NCI-H526 treated with DMSO at 0.1 percent for 48 hours (cell line): ENCODE measurements at places on chromosomes 6 and 20.

DNA sequence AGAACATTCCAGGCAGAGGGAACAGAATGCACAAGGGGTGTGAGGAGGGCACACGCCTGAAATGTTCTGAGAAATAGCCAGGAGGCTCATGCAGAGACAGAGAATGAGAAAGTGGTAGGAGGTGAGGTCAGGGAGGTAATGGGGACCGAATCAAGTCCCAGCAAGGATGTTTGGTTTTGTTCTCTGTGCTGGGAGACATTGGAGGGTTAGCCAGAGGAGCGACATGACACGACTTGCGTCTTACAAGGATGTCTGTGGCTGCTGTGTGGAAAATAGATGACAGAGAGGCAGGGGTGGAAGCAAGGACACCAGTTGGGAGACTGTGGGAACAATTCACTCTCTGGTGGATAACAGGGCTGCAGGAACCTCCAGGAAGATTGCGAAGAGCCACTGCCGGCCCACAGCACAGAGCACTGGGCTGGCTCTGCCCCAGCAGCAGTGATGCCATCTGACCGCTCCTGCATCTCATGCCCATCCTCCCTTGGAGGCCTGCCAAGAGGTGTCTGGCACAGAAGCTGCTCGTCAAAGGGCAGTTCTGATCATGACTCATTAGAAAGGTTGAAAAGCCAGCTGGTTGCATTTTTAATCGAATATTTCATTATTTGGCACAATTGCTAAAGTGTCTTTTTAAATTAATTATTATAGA, 57.7 kb upstream of the CD83 start:
- DNase-seq: no peak

DNA sequence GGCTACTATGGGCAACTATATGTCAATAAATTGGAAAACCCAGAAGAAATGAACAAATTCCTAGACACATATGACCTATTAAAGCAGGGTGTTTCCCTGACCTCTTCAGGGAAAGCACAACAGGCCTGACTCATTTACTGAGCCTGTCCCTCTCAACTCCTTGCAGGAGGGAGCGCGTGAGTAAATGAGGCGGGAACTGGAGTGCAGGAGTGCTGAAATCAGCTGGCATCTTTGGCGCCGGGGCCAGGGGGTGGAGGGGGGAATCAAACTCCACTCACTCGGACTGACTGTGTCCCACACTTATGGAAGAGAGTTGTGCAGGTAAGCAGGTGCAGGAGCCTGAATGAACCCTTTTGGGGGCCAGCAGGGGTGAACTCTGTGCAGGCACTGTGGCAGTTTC, 671.2 kb upstream of the PTCHD4 start:
- DNase-seq: no peak

DNA sequence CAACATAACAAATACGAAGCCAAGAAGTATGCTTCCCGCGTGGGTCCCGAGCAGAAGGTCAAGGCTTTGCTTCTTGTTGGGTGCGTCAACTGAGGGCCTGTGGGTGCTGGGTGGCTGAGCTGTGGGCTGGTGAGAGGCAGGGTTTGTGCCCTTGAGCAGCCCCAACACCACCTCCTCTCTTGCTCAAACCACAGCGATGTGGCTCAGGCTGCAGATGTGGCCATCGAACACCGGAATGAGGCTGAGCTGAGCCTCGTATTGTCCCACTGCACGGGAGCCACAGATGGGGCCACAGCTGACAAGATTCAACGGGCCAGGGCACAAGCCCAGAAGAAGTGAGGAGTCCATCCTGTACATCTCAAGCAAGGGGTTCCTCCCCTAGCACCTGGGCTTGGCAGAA, 7.0 kb upstream of the PTPRA start:
- DNase-seq: no peak

DNA sequence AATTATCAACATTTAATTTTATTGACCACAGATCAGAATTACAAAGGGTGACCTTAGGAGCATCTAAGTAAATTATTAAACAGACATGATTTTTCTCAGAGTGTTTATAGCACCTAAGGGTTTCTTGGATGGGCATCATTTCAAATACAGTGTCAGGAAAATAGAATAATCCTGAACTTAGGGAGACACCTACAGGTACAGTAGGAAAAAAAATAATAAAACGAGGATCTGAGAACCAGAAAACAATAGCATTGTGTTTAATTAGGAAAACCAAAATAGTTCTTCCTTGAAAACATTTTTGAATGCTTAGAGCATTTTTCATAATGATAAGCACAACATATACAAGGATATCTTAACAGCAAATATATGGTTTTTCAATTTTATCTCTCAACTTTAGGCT, 39.2 kb downstream of the MMUT start:
- DNase-seq: peak; percentile 27

DNA sequence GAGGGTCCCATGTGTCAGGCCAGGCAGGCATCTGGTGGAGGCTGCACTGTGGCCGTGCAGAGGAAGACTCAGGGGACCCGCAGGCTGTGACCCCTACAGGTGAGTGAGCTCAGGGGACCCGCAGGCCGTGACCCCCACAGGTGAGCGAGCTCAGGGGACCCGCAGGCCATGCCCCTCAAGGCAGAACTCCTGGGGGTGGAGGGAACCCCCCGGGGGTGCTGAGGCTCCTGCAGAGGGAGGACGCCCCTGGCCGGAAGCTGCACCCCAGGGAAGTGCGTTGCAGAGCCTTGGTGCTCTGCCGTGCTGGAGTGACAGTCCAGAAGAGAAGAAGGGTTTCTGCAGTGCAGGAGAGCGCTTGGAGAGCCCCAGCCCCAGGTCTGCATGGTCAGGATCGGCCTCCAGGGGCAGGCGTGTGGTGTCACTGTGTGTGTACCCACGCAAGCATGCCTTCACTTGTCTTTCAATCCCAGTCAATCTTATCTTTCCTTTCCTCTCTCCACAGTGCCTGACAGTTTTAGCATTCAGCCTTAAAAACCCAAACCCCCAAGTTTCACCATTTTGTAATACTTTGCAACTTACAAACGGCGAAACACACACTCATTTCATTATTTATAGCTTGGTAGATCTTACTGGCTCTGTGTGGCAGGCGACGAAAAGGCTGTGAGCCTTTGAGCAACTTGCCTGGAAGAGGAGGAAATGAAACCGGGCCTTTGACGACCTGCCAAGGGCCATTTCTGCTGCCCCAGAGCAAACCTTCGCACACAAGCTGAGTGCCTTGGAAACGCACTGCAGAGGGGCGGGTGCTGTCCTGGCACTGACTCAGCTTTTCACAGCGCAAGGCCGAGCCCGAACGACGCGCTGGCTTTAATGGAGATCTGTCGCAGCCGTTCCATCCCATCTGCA, 101.4 kb upstream of the AGPAT4 start:
- peak; percentile 51 for DNase-seq

- no peak for DNase-seq
Measured at GRCh38 chr6:20472748-20473147, 61.5 kb upstream of the CDKAL1 start.

- DNase-seq: no peak
Measured at GRCh38 chr20:47427746-47428145, 71.2 kb upstream of the ZMYND8 start.

DNA sequence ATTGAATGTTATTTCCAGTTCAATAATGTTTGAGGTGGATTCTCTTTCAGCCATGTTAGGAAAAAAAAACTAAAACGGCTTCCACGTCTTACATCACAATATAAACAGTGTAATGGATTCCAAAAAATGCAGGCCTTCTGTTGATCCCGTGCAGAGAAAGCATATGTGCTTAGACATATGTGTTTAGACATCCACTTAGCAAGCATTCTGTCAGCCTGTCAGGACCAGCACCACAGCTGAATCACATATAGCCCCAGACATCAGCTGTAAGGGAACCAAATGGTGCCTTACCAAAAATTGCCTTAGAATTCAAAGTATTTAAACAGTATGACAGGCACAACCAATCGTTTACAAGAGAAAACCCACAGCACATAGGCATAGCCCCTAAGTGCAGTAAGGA, 304.9 kb downstream of the EYA4 start:
- no peak for DNase-seq

DNA sequence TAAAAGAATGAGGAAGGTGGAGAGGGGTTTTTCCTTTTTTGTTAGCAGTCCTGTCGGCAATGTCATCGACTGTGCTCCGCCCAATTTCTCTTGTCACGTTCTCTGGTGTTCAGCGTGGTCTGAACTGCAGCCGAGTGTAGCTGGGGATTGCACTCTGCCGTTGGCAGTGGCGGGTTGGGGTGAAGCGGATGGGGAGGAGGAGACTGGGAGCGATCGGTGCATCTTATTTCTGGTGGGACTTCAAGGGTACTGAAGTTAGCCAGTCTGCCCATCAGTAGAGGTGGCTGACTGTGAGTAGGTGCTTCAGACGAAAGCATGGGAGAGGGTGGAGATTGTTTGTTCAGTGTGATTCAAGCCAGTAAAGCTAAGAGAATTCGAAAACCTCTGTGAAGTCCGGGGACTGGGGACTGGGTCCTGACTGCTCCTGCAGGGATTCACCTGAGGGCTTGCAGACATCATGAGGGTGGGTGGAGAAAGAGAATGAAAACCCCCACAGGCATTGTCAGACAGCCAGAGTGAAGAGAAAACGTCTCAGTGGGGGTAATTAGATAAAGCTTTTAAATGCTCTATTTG, 5.1 kb downstream of the RREB1 start:
- peak; percentile 36 for DNase-seq

DNA sequence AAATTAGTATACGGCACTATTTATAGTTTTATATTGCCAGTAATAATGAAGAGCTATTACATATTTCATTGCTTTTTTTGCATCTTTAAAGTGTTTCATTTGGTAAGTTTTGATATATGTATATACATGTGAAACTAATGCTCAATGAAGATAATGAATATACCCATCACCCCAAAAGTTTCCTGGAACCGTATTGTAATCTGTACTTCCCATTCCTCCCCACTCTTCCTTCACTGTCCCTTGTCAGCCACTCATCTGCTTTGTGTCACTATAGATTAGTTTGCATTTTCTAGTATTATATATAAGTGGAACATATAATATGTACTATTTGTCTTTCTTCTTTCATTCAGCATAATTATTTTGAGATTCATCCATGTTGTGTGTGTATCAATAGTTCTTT, 10.3 kb upstream of the TBC1D32 start:
- no peak for DNase-seq

- DNase-seq: no peak
Measured at GRCh38 chr6:90250405-90250804, 46.2 kb downstream of the BACH2 start.
